ENCODE measurements at places on chromosomes 5 and 9. TPM values are rescaled to one million over a fixed set of nuclear protein-coding genes. Genes with fewer than 3 reads are reported as not detected.
A peak's percentile ranks its signal among the peaks of the same experiment; 100 is the strongest.

- DNase-seq: no peak
Observed at GRCh38 chr5:180172447-180173197, 36.4 kb downstream of the RASGEF1C start.

GRCh38 chr5:66812291-66812690 is 216.1 kb downstream of the MAST4 start:
- no peak for DNase-seq

- no peak for DNase-seq
Observed at GRCh38 chr5:109693535-109694400, 4.0 kb downstream of the MAN2A1 start.

GRCh38 chr5:13516195-13516594 is 428.3 kb downstream of the DNAH5 start:
- no peak for DNase-seq

DNA sequence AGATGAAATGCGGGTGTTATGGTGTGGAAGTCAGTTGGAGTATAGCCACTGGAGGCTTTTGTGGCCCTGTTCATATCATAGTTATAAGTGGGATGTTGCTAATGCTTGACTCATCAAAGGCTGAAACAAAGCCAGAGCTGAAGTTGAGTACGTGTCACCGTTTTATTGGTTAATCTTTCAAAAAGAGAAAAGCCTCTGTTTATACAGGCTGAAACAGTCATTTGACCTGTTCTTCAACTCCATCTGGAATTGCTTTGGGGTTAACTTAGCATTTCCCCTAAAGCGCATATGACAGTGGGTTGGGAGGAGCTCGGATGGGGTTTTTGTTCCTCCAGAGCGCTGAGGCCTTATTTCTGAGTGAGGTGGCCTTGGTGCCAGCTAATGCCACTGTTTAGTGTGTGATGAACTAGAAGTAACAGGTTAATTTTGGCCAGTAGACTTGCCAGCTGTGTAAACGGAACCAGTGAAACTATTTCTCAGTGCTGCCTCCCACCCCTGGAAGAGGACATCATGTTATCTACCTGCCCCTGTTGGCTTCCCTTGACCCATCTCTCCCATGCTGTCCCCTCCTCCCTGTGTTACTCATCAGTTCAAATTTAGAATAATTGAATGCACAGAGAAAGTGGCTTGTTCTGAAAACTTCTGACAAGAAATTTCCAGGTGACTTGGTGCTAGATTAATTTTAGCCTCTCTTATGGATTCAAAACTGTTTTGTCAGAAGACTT is 34.2 kb downstream of the MTAP start:
- DNase-seq: peak; percentile 98

DNA sequence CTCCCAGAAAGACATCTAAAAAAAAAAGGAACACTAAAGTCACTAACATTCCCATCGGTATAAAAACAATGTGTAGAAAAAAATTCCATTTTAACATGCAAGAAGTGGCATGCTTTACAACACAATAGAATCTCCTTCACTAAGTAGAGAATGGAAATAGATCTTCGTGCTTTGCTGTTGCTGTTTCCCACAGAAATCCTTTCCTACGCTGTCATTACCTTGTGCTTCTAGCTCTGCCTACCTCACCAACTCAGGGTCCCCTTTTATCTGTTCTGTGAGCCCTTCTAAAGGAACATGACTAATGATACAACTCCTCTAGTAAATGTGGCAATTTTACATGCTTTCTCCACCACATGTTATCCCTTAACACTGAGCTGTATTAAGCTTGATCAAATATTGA is 202.9 kb downstream of the MCTP1 start:
- no peak for DNase-seq

The SPINK4 gene
- total RNA-seq: not detected

- DNase-seq: no peak
Observed at GRCh38 chr9:70472268-70473249, 58.1 kb upstream of the KLF9 start.

- DNase-seq: no peak
Observed at GRCh38 chr9:69997524-69997923, 46.1 kb upstream of the MAMDC2 start.

The PIP5KL1 gene
- 2.9 TPM for total RNA-seq

- DNase-seq: peak; percentile 26
Observed at GRCh38 chr9:133558191-133559126, 24.0 kb downstream of the ADAMTSL2 start.

- no peak for DNase-seq
Observed at GRCh38 chr5:14210729-14211128, 67.6 kb downstream of the TRIO start.

DNA sequence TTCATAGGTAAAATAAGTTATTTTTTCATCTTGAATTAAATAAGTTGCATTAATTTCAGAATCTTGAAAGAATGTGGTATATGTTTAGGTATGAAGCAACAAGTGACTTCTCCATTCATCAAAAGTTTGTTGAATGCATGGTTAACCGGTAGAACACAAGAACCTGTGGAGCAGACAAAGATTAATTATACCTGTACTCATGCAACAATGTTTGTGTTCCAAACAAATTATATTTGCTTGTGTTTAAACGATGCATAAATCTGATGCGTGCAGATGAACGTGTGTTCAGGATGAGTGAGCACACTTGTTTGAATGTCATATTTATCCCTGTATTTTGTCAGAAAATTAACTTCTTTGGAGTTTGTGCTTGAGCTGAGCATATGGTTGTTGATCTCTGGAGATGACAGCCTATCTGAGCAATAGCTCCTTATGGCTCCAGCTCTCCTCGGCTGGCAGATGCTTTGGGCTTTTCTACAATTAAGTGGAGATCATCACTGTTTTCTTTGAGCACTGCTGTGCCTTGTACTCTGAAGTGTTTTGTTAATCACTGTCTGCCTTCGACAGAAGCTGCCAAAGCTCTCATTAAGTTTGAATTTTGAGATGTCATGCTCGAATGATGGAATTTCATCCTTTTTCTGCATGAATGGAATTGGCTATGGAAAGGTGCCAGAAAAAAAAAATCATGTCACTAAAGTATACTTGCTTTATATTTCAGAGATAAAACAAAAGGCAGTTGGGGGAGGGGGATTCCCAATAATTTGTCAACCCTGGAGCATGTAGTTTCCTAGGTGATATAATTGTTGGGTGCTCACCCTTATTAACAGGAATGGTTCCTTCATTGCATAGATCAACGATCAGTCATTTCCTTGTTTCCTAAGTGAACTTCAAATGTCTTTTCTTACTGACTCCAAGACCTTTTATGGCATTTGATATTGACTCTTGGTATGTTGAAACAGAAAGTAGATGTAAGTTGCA is 502.5 kb upstream of the ARRDC3 start:
- DNase-seq: no peak

DNA sequence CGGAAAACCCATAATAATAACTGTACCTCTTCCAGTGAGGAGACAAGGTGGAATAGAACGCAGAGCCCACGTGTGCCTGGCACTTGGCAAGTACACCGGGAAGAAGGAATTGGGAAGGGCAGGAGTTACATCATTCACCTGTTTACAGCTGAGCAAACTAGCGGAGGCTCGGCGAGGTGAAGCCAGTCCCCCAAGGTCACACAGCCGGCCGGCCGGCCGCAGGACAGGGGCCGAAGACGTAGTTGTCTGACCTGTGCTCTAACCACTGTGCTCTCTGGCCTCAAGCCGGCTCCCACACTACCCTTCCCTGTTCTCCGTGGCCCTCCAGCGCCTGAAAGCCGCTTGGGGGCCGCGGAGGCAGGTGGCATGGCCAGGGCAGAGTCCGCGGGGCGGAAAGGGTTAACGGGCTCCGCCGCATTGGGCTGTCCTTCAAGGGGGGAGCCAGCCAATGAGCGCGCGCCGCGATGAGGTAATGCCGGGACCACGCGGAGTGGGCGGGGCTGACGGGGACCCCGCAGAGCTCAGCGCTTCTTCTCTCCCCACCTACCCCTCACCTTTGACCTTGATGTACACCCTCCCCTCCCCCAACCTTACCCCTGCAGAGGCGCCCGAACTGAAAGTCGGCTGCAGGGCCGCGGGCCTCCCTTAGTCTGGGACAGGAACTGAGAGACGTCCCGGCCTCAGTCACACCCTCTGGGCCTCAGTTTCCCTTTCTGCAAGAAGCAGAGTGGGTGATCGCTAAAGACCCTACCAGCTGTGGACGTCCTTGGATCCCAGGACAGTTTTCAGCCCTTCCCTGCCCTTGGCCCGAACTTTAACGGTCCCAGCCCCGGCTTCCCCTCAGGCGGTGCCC is 125.1 kb downstream of the C9orf50 start:
- peak; percentile 85 for DNase-seq

The ENG gene
- 688 TPM for total RNA-seq

- no peak for DNase-seq
Observed at GRCh38 chr5:8391911-8392310, 523.0 kb downstream of the MTRR start.

The CER1 gene
- not detected for total RNA-seq

DNA sequence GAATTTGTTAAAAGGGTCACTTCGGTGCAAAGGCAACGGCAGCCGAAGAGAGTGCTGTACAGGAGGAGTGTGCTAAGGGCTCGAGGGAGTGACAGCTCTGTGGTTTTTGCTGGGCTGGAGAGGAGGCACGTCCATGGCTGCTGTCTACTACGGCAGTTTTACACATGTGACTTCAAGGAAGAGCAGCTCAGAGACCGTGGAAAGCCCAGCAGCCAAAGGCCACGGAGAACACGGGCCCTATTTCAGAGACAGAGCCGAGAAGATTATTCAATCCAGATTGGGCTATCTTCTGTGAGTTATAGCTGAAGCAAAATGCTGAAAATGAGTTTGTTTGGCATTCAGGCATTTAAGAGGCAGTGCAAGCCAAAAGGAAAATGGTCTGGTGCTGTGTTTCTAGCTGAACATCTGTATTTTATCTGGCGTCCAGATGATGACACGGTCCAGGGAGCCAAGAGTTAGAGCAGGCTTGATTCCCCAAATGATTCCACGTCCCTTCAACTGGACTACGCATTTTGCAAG is 96.4 kb downstream of the RFK start:
- DNase-seq: no peak

GRCh38 chr5:109690242-109690974 is 681 bp downstream of the MAN2A1 start:
- peak; percentile 39 for DNase-seq

- DNase-seq: peak; percentile 42
Observed at GRCh38 chr9:76562511-76562911, 103.5 kb downstream of the GCNT1 start.

DNA sequence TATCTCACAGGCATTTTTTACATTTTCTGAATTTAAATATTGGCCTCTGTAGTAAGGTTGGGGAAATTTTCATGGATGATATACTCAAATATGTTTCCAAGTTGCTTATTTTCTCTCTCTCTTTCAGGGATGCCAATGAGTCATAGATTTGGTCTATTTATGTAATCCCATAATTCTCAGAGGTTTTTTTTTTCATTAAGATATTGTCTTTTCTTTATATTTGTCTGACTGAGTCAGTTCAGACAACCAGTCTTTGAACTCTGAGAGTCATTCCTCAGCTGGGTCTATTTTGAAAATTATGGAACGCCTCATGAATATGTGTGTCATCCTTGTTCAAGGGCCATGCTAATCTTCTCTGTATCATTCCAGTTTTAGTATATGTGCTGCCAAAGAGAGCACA is 223.2 kb downstream of the PCSK1 start:
- peak; percentile 22 for DNase-seq

GRCh38 chr5:65760504-65761275 is 38.7 kb downstream of the NLN start:
- DNase-seq: peak; percentile 86

DNA sequence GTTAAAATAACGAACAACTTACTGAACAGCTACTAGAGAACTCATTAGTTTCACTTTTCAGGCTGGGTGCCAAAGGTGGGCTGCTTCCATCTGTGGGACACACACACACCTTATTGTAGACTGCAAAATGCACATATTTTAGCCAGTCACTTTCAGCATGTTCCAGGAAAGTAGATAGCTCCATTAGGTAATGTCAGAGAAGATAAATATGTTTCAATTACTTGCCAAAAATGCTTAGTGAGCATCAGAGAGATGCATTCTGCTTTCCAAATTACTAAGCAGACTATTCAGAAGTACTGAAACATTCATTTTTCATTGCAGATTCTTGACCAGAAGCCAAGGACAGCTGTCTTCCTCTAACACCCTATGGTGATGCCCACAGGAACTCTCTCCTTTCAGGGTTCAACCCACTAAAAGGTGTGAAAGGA is 56.2 kb upstream of the APC start:
- no peak for DNase-seq

- DNase-seq: no peak
Observed at GRCh38 chr9:118644066-118644465, 725.2 kb downstream of the BRINP1 start.

DNA sequence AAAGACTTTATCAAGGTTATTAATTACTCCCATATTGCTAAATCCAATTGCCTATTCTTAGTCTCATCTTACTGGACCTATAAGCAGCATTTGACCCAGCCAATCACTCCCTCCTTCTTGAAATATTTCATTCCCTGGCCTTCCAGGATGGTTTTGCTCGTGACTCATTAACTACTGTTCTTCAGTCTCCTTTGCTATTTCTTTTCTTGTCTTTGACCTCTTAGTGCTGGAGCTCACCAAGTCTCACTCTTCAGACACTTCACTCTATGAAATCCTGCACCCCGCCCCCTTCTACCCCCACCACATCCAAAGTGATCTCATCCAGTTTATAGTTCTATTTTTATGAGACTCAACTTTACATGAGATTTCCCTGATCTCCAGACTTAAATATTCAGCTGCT is 803.1 kb upstream of the WWC1 start:
- DNase-seq: no peak

Measured in endothelial cell of umbilical vein (primary cell).